ENCODE measurements at places on chromosomes 11 and 22. TPM values are rescaled to one million over a fixed set of nuclear protein-coding genes. Genes with fewer than 3 reads are reported as not detected.

Gene HBE1
- 5.5 TPM for polyA plus RNA-seq

Gene PRMT3
- 12.3 TPM for polyA plus RNA-seq

DNA sequence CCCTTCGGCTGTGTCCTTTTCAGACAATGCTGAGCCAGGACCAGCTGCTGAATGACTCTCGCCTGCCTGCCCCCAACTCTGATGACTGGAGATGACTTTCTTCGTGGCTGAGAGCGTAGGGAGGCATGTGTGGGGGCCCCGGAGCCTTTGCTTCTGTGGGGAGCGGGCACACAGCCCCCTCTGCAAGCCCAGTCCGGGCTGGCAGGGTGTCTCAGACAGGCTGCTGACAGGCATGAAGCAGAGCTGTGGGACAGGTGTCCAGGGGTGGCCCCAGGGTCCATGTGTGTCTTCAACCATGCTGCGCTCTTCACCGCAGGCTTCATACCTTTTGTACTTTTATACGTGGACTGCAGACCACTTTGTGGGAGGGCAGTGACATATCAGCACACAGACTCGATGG, 16.6 kb downstream of the CYB5R2 start:
- DNase-seq, result no peak

GRCh38 chr11:104332110-104332509, 168.2 kb upstream of the PDGFD start:
- DNase-seq, result no peak

Gene HTR3B
- polyA plus RNA-seq, result 0.06 TPM

DNA sequence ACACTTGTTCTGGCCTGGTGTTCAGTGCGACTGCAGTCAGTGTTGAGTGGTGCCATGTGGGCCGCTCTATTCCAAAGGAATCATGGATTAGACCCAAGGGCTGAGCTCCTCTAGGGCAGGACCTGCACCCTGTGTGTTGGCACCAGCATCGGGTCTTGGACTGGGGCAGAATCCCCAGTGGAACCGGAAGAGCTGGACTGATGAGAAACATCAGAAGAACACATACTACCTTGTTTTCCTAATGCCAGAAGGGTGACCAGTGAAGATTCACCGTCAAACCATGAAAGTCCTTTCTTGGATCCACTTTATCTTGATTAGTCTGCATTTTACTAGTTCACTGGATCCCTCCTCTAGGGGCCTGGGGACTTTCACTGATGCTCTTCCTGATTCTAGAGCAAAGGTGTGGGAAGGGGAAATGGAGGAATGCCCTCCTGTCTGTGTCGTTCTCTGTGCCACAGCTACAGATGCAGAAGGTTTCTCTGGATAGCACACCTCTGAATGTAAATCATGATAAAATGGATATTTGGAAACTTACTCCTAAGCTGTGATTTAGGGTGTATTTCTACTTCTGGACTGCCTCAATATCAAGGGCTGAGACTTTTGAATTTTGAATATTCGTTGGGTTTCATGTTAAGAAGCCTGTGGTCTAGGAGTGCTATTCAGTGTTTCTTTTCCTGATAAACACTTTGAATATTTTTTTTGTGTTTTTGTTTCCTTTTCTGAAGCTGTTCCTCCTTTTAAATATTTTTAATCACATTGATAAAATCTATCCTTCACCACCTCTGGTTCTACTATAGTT, 11.0 kb upstream of the GLB1L3 start:
- no peak for DNase-seq

- DNase-seq, result no peak
These were observed 97.0 kb downstream of the PKNOX2 start for GRCh38 chr11:125261588-125261987.

Gene OR52H1
- polyA plus RNA-seq, result not detected

DNA sequence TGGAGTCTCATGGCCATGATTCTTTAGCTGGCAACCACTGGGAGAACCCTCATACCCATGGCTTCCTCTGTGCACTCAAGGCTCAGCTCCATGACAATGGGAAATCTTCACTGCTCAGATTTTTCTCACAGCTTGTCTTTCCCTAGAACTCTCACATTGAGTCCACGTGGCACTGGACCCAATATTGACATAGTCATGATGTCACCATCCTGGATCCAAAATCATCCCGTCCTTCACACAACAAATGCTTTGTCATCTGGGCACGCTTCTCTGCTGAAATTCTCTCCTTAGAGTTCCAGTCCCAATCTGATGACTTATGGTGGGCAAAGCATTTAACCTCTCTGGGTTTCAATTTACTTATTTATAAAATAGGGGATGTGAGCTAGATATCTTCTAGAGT, 37.7 kb upstream of the CD44 start:
- DNase-seq, result no peak

Gene SLC29A2
- polyA plus RNA-seq, result 32.1 TPM

GRCh38 chr22:31604137-31604705, 57.8 kb downstream of the PISD start:
- no peak for DNase-seq

Gene OR6T1
- not detected for polyA plus RNA-seq

GRCh38 chr22:29155966-29156365, 49.7 kb upstream of the EMID1 start:
- DNase-seq, result no peak

DNA sequence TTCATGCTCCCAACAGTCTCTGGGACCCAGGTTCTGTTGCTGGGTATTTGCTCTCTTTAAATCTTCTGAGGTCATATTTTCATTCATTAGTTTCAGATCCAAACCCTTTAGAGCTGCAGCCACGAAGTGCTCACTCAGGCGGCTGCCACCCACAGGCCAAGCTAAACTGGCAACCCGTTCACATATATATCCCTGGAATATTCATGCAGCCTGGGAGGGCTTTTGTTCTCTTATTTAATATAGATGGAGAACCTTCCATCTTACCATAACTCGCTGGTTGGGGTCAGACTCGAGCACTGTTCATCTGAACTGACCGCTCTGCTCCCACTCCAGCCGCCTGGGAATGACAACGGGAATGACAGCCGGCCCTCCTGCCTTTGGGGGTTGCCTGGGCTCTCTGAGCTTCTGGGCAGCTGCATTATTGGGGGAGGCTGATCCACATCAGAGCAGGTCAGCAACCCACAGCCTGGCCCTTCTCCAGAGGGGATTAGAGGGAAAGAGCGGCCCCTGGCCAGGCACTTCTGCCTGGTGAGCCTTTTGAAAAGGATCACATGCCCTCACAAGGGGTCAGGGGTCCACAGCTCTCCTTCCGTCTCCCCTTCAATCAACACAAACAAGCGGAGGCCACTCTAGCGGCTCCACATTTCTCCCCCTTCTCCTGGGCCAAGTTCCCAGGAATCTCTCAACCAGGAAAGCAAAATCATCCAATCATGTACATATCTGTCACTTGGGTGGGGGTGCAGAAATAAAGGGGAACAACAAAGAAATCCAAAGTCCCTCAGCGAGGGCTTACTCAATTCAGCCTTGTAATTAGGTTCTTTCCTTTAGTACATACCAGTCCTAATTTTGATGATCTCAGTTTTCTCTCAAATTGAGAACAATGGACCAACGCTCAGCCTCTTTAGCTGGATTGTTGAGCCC, 11.8 kb downstream of the TMEM184B start:
- DNase-seq, result no peak

GRCh38 chr11:57217053-57217452, 20.0 kb downstream of the APLNR start:
- DNase-seq, result no peak
